ENCODE measurements at places on chromosomes 7 and 10. TPM values are rescaled to one million over a fixed set of nuclear protein-coding genes. Genes with fewer than 3 reads are reported as not detected.

The PRLHR gene
- not detected for total RNA-seq

The IFIT3 gene
- 30.6 TPM for total RNA-seq

The VOPP1 gene
- 83.3 TPM for total RNA-seq

The SRPK2 gene
- 57.4 TPM for total RNA-seq

The HOXA4 gene
- total RNA-seq = 0.66 TPM

The COL26A1 gene
- total RNA-seq = not detected

The SPDYE11 gene
- under 0.01 TPM for total RNA-seq

The NEUROD6 gene
- total RNA-seq = not detected

The DNA2 gene
- total RNA-seq = 3.1 TPM

The FHIP2A gene
- 27.5 TPM for total RNA-seq

Data from smooth muscle cell of trachea (primary cell).